ENCODE measurements at places on chromosomes 2 and 18. TPM values are rescaled to one million over a fixed set of nuclear protein-coding genes. Genes with fewer than 3 reads are reported as not detected.
A peak's percentile ranks its signal among the peaks of the same experiment; 100 is the strongest.

DNA sequence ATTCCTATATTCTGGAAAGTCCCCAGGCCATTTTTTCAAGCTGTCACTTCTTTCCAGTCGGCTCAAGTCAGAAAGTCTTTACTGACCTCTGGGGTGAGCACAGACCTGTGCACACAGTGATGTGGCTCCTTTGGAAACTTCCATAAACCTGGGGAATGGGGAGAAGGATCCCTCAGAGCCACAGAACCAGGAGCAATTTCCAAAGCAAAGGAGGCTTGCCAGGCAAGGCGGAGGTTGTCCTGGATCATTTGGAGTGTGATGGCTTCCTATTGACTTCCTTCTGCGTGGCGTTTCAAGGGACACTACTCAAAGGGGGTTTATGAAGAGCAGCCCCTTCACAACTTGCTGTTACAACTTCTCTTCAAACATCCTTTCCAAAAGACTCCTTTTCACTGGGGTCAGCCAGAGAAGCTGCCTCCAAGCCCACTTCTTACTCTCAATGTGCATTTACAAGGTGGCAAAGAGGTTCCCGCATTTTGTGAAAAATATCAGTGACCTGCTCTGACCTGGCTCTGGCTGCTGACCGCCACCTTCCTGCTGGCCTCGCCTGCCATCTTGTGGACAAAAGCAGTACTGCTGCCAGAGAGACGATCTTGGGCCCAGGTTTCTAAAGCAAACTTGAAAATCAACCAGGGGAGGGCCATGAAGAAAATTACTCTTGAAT, 18.2 kb upstream of the TMEM247 start:
- no peaks in the 10 kb centered on the region for H3K36me3 ChIP-seq
- DNase-seq, result peak; percentile 82
- H3K27ac ChIP-seq, result no peak overlapping the region
- H3K27me3 ChIP-seq, result no peaks in the 10 kb centered on the region
- no peak overlapping the region for H3K4me3 ChIP-seq

DNA sequence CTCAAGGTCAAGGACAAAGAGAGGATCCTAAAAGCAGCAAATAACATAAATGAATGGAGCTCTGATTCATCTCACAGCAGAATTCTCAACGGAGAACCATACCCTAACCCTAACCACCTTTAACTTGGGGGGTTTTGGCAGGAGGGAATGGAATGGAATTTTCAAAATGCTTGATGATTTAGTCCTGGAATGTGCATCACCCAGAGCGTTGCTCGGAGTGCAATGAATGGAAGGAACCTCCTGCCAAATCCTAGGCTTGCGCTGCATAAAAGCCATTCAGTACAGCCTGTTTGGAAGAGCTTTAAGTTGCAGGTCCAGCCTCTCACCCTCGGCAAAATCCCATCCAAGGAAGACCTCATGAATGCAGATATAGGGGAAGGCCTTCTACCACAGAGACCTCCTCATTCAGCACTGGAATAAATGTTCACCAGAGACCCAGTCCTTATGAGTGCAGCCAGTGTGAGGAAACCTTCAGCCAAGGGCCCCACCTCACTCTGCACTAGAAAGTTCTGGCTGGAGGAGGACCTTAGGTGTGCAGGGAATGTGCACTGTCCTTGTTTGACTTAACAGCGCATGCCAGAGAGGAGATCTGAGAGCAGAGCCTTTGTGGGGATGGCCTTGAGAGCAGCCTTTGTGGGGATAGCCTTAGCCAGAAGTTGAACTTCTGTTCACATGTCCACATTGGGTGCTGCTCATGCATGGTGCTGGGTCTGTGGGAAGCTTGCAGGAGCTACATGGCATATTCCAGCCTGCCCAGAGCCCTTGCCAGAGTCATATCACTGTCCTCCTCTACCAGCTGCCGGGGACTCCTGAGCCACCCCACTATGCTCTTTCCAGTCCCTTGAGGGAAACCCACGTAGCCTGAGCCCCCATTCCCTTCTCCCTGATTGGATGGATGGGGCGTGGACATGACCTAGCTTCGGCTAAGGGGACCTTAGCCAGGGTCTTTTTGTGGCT, 30.5 kb downstream of the ASB1 start:
- H3K27ac ChIP-seq, result no peak overlapping the region
- peaks cover 26% of the 10 kb centered on the region for H3K36me3 ChIP-seq
- H3K27me3 ChIP-seq, result no peaks in the 10 kb centered on the region
- no peak for DNase-seq
- no peak overlapping the region for H3K4me3 ChIP-seq

DNA sequence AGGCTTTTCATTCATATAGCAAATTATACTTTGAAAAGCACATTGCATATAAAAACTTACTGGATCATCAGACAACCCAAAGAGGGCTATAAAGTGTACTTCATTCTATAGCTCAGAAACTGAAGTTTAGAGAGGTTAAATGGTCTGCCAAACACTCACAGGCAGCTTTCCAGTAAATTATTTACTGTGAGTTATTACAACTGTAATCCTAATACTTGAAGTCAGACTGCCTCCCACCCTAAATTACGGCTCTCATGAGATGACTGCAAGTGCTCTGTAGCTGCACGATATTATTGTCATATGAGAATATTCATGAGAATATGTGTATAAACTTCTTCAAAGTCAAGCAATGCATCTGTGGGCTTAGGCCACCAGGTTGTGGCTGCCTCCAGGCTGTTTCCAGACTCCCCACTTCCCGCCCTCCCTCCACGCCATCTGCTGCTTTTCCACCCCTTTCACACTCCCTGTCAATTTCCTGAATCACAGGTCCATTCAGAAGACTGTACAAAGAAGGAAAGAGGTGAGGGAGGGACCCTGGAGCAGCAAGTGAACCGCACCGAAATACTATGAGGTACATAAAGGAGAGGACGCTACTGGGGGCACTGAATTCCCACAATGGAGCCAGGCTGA, 111.1 kb upstream of the SPOPL start:
- peaks cover 31% of the 10 kb centered on the region for H3K4me1 ChIP-seq
- no peak overlapping the region for H3K4me3 ChIP-seq
- H3K27ac ChIP-seq, result no peak overlapping the region
- no peaks in the 10 kb centered on the region for H3K27me3 ChIP-seq

GRCh38 chr2:152658221-152658620, 59.0 kb downstream of the PRPF40A start:
- no peak for DNase-seq
- H3K4me1 ChIP-seq, result no peaks in the 10 kb centered on the region
- H3K4me3 ChIP-seq, result no peak overlapping the region
- peaks cover 59% of the 10 kb centered on the region for H3K36me3 ChIP-seq
- no peaks in the 10 kb centered on the region for H3K27me3 ChIP-seq
- no peak overlapping the region for H3K27ac ChIP-seq

DNA sequence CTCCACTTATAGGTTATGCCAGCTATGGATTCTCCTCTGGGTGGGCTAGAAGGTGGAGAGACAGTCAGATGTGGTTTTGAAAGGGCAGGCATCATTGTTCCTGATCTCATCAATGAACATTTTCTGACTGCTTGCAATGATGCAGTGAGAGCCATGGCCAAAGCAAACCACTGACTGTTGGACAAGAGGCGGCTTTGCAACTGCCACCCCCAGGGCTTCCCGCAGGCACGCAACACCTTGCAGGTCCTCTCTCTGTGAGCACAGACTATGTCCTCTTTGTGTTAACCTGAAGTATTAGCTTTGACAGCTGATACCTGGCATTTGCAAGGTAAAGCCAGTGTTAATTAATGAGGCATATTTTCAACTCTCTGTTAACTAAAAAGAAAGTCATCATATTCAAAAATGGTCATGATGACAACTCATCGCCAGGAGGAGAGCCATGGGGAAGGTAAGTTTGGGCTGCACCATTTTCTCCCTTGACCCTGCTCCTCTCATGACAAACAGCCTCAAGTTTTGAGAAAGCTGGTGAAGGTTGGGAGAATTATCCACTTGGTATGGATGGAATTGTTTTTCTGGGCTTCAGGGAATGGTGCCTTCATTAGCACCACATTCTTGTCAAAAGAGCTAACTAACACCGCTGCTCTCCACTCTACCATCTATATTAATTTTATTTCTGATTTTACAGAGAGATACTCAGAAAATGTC, 14.9 kb upstream of the FAM124B start:
- H3K27ac ChIP-seq, result no peak overlapping the region
- DNase-seq, result no peak
- H3K36me3 ChIP-seq, result no peaks in the 10 kb centered on the region
- H3K4me1 ChIP-seq, result peaks cover 10% of the 10 kb centered on the region
- H3K27me3 ChIP-seq, result no peaks in the 10 kb centered on the region

Gene SOX11
- not detected for total RNA-seq

GRCh38 chr2:222862106-222862908, 1.5 kb downstream of the ACSL3 start:
- no peaks in the 10 kb centered on the region for H3K27me3 ChIP-seq
- H3K36me3 ChIP-seq, result peaks cover 8% of the 10 kb centered on the region
- H3K27ac ChIP-seq, result no peak overlapping the region

DNA sequence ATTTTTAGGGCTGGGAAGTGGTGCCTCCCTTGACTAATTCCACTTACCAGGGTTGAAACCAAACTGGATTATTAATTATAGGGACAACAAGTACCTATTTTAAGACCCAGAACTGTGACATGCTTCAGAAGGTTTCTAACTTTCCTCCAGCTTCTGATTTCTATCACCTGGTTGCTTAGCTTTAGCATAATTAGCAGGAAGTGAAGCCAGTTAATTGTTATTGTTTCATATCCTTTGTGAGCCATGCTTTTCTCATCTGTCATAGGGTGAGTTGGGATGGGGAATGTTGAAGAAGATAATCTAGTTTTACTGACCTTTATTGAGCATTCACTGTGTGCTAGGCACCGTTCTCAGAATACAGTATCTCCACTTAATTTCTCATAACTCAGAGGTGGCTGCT, 3.2 kb downstream of the YPEL5 start:
- no peak overlapping the region for H3K4me3 ChIP-seq
- no peak for DNase-seq
- H3K36me3 ChIP-seq, result peaks cover 20% of the 10 kb centered on the region
- no peaks in the 10 kb centered on the region for H3K27me3 ChIP-seq
- no peak overlapping the region for H3K27ac ChIP-seq

- peaks cover 41% of the 10 kb centered on the region for H3K4me1 ChIP-seq
- H3K27me3 ChIP-seq, result no peaks in the 10 kb centered on the region
- no peak overlapping the region for H3K27ac ChIP-seq
- H3K36me3 ChIP-seq, result peaks cover 5% of the 10 kb centered on the region
- no peak for DNase-seq
Measured at GRCh38 chr2:173043897-173044519, 31.6 kb upstream of the MAP3K20 start.

GRCh38 chr2:18588049-18588448, 1.3 kb downstream of the NT5C1B start:
- H3K27me3 ChIP-seq, result no peaks in the 10 kb centered on the region
- H3K27ac ChIP-seq, result no peak overlapping the region
- H3K4me3 ChIP-seq, result no peak overlapping the region
- no peaks in the 10 kb centered on the region for H3K4me1 ChIP-seq

Data from Calu3 (cell line).